ENCODE measurements at places on chromosomes 6 and 20.

GRCh38 chr6:73290435-73290834 is 27.4 kb upstream of the KHDC1 start:
- H3K27me3 ChIP-seq = no peaks in the 10 kb centered on the region
- no peaks in the 10 kb centered on the region for H3K4me1 ChIP-seq
- DNase-seq = no peak
- H3K4me3 ChIP-seq = no peak overlapping the region

DNA sequence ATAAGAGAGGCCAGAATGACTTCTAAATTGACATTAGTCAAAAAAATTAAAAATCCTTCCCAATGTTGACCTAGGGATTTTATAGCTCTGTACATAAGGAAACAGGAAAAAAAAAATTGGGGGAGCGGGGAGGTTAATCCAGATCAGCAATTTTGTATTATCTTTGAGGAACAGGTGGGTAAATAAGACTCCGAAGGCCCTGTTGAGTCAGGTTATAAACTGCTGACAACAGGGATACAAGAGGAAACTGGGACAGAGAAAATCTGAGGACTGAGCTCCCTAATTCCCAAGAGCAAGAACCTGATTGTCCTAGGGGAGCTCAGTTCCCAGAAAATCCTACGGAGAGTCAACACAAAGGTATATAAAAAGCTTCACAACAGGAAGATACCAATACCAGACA is 26.8 kb upstream of the CRIP3 start:
- H3K4me3 ChIP-seq = no peak overlapping the region
- no peak for DNase-seq
- no peaks in the 10 kb centered on the region for H3K27me3 ChIP-seq
- peaks cover 4% of the 10 kb centered on the region for H3K4me1 ChIP-seq
- peak overlapping the region; percentile 24 for H3K27ac ChIP-seq

DNA sequence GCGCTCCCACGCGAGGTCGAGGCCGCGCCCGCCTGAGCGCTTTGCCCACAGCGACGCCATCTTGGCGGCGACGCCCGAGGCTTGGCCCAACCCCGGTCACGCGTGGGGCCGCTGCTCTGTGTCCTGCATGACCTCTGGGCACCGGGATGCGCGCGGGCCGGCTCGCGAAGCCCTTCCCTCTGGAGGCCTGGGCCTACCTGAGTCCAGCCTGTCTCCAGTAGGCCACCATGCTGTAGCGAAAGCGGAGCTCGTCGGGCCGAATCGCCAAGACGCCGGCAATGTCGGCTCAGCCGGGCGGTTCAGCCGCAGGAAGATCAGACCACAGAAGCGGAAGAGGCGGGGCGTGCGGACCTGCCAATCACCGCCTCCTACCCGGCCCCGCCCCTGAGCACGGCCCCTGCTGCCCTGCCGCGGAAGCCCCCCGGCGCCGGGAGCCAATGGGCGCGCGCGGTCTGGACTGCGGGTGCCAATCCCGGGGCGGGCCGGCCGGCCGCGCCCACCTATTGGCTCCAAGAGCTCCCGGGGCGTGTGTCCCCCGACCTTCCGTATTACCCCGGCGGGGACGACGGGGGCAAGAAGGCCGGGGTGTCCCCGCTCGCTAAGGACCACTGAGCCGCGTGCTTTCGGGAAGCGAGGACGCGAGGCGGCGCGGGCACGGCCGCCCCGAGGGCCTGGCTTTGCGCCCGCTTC is at the start of gene ATP5F1E:
ATP5F1E (minus strand) TSS at position 313 of the 690 bp plus-strand sequence; CDS start at position 229, 84 bp downstream.
- peaks cover 54% of the 10 kb centered on the region for H3K36me3 ChIP-seq
- H3K4me3 ChIP-seq = peak within 1 kb of the TSS; percentile 92
- peaks cover 42% of the 10 kb centered on the region for H3K4me1 ChIP-seq
- DNase-seq = peak; percentile 99

DNA sequence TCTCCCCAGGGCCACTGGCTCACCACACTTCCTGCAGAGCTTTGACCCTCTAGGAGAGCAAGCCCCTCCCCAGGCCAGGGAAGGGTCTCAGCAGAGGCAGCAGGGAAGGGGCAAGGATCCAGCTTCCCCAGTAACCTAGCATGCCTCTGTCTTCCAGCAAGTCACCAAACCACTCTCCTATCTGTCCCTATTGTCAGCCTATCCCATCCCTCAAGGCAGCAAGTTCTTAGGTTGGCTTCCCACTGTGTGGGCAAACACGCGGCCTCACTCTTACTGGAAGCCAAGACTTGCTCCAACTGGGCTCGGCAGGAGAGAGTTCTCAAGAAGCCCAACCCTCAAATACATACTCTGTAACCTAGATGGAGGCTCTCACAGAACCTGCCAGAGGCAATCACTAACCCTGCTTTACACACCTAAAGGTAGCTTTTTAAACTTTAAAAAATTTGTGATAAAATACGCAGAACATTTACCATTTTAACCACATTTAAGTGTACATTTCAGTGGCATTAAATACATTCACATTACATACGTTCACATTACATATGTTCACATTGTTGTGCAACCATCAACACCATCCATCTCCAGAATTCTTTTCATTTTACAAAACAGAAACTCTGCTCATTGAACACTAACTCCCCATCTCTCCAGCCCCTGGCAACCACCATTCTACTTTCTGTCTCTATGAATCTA is 58.5 kb downstream of the MRPL14 start:
- peaks cover 23% of the 10 kb centered on the region for H3K4me1 ChIP-seq
- no peak overlapping the region for H3K27ac ChIP-seq
- H3K36me3 ChIP-seq = no peaks in the 10 kb centered on the region
- no peak for DNase-seq
- no peak overlapping the region for H3K4me3 ChIP-seq

DNA sequence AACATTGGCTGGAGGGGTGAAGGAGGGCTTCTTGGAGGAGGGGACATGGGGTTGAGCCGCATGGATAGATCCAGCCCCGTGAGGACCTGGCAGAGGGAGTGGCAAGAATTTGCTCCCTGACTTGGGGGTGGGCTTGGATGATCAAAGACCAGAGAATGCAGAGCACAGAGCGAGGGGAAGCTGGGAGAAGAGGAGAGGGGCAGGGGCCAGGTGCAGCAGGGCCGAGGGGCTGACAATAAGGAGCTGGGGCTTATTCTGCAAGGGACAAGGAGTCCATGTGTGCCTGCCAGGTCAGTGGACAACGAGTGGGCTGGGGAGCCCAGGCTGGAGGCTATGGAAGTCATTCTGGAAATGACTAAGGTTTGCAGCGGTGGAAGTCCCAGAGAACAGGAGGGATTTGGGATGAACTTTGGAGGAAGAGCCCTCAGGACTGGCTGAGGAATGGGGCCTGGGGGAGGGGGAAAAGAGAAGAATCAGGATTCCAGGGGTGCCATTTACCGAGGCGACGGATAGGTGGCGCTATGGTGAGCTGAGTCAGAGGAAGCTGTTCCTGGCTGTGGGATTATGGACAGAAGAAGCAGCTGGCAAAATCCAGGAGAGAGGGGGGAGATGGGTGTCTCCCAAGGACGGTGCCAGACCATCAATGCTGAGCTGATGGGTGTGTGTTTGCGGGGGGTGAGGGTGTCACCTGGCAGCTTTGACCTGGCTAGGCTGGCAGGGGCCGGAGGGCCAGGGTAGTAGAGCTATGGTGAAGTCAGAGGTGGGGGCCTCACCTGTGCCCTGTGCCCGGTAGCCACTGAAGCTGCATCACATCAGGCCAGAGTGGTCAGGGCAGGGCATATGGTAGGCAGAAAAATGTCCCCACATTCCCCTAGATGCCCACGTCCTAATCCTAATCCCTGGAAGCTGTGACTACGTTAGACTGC is 7.8 kb downstream of the KCNG1 start:
- no peaks in the 10 kb centered on the region for H3K36me3 ChIP-seq
- no peak overlapping the region for H3K27ac ChIP-seq
- DNase-seq = no peak

GRCh38 chr6:14693301-14694192 is 552.3 kb upstream of the JARID2 start:
- H3K4me1 ChIP-seq = no peaks in the 10 kb centered on the region
- peaks cover 3% of the 10 kb centered on the region for H3K27me3 ChIP-seq
- H3K36me3 ChIP-seq = no peaks in the 10 kb centered on the region
- DNase-seq = no peak
